ENCODE measurements at places on chromosomes 4 and X. TPM values are rescaled to one million over a fixed set of nuclear protein-coding genes. Genes with fewer than 3 reads are reported as not detected.

GRCh38 chrX:72394518-72395170 is 88.9 kb upstream of the CITED1 start:
- no peak for DNase-seq

GRCh38 chr4:188434643-188435042 is 295.4 kb downstream of the TRIML1 start:
- no peak for DNase-seq

DNA sequence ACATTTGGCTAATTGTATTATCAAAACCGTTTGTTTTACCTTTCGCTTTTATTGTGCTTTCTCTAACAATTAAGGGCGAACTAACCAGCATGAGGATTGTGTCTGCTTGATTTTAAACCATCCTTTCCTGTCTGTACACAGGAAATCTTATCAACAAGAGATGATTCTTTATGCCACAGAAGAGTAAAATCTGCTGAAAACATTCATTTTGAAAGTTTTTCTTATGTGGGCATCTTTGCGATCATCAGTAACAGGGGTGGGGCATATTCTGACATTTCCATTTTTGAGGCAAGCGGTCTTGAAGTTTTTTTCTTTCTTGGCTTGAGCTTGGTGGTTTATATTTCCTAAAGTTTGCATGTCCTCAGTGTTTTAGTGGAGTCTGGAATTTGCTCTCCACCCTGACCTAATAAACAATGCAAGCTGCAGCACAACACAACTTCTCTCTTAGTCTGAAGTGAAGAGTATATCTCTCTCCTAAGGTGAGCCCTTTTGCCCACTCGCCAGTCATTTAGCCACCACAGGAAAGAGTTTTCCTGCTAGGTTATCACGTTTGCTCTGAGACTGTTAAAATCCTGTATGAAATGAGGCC is 26.6 kb downstream of the NFKB1 start:
- DNase-seq, result no peak

The MAOB gene
- total RNA-seq, result under 0.01 TPM

The SLIT2 gene
- total RNA-seq, result 0.79 TPM

DNA sequence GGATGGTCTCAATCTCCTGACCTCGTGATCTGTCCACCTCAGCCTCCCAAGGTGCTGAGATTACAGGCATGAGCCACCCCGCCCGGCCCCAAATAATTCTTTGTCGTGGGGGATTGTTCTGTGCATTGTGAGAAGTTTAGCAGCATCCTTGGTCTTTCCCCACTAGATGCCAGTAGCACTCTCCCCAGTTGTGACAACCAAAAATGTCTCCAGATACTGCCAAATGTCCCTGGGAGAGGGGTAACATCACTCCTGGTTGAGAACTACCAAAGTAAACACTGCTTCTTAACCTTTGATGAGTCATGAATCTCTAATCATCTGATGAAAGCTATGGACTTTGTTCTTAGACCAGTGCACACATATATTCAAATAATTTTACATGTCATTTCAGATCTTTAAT is 90.7 kb upstream of the BRS3 start:
- peak; percentile 37 for DNase-seq

- DNase-seq, result no peak
Measured at GRCh38 chr4:151743894-151744293, 16.9 kb downstream of the GATB start.

DNA sequence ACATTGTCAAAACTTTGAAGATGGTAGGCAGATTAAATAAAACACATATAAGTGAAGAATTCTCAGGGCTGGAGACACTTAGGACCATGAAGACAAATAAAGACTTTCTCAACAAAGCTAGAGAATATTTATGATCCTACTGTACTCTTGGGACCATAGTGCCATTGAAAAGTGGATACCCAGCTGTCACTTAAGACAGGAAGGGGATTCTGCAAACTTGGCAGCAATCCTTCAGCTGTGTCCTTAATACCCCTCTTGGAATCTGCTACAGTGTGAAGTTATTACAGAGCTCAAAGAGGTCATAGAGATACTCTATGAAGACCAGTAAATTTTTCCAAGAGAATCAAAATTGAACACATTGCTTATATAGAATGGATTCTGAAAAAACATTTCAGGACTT is 24.3 kb downstream of the PDE5A start:
- no peak for DNase-seq

Data from bronchial epithelial cell (primary cell).